EL (cell line): ENCODE measurements at places on chromosomes 2 and 18.

DNA sequence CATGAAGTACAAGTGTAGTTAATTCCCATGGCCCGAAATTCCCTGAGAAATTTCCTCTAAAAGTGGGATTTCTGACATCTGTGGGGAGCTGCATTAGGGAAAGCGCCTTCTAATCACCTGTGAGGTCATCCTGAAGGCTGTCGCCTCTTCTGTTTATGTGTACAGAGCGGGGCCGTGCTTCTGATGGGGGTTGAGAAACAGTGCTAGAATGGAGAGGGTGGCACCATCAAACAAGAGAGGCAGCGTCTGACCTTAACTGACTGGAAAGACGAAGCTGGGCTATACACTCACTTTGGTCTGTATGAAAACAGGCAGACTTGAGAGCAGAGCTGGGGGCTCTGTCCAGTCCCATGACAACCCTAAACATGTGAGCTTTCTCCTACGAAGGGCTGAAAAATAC is 44.2 kb upstream of the DNMT3A start:
- no peak for DNase-seq

DNA sequence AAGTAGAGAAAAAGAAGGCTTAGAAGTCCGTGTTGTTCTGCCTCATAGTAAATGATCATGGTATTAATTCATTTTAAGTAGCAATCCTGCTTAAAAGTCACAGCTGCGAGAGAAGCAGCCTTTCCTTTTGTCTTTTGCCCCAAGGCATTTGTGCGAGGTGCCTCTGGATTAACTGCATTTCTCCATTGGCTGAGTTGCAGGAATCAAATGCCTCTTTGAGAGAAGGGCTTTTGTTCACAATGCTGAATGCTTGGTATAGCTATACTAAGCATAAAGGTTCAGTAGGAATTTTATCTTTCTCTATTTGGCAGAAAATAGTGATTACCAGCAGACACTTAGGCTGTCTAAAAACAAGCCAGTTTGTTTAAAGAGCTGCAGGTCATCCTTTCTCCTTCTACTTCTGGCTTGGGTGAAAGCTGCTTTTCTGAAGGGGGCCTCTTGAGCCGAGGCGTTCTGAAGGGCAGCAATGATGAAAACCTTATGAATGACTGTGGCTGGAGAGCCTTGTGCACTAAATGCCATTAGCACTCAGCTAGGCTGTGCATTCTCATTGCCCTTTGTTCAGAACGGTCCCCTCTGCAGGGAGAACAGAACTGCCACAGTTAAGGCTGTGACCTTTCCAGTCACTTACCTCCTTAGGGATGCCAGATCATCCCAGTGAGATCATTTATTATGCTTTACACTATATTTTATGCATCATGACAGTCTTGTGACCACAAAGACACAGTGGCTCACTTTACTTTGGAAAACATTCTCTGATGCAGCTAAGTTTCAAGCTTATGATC is 68.8 kb upstream of the TMEM87B start:
- DNase-seq, result peak; percentile 31

GRCh38 chr2:95354469-95354901 is 48.0 kb upstream of the FAHD2A start:
- no peak for DNase-seq

- no peak for DNase-seq
Observed at GRCh38 chr18:69870736-69871135, 76.9 kb downstream of the CD226 start.

DNA sequence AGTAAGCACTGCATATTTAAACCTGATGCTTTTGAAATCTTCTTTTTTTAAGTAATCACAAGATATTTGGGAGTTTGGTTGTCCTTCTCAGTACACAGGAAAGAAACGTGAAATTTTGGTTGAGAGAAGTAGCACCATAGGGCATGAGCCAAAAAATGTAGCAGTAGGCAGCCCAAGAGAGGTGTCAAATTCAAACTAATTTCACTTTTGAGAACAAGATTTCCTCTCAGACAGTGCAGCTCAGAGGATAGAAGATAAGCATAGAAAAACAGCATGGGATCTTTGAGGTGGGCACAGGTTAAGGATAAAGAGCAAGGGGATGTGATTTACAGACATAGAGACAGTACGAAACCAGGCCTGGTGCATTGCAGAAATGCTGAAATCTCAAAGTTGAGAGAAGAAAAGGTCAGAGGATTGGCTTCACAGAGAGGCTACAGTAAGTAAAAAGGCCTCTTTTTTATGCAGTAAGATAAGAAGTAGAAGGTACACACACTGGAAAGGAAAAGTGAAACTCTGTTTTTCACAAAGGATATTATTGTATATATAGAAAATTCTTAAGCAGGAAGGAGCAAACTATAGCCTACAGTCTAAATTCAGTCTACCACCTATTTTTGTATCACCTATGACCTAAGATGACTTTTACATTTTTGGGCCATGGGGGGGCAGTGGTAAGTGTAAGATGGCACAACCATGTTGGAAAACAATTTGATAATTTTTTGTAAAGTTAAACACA is 89.8 kb downstream of the PKP4 start:
- no peak for DNase-seq

DNA sequence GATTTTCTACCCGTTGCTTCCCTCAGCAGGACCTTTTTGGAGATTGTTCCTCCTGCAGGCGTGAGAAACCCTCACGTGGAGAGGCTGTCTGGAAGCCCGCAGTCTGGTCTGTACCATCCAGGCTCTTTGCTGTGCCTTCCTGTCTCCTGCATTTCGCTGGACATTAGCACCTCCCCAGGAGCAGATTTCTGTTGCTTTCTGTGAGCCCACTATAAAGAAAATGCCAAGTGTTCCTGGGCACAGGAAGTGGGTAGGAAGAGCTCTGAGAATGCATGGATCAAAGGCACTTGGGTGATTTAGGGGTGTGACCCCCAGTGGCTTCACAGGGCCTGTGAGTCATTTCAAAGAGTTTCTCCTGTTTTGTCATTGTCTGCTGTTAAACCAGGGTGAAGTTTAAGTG is 27.3 kb downstream of the SPTBN1 start:
- DNase-seq, result peak; percentile 86

- DNase-seq, result peak; percentile 96
Observed at GRCh38 chr18:22639026-22639463, 221.3 kb upstream of the CTAGE1 start.

GRCh38 chr2:196252408-196253115 is 81.2 kb upstream of the STK17B start:
- no peak for DNase-seq

- no peak for DNase-seq
Observed at GRCh38 chr2:27765621-27766286, 5.8 kb upstream of the MRPL33 start.

- no peak for DNase-seq
Observed at GRCh38 chr2:213537579-213537978, 253.3 kb downstream of the SPAG16 start.

DNA sequence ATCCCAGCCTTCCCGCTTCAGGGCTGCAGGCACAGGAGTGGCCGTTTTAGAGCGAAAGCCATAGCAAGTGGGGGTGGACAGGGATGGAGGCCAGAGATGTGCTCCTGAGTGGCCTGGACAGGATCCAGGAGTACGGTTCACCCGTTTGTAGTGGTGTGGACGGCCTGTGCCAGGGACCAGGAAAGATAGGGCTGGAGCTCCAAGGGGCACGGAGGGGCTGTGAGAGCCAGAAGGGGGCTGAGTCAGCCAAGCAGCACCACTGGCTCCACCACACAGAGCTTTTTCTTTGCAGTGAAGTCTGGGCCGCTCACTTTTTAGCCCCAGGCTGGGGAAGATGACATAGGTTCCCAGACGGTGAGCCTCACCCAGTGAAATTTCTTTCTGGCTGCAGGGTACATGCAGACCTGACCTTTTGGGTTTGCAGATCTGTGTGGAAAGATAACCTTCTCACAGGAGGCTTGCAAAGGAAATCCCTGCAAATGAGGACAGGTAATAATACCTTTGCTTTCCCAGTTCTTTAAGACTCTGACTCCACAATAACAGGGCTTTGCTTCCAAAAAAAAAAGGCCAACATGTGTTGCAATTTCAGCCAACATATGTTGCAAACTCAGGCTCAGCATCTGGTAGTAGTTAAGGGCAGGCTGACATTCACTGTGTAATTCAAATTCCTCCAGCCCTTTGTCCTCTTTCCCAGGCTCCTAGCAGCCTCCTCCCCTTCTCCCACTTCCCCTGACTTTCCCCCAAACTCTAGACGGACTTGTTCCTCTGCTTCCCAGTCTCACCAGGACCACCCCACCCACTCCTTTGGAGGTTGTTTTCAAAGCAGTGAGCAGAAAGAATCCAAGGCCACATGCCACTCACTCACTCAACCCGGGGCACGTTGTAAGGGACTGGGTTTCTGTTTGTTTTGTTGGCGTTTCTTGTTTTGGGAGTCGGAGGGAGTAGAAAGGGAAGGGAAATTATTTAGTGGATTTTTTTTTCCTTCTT is 20.3 kb upstream of the LAPTM4A start:
- peak; percentile 96 for DNase-seq

- DNase-seq, result no peak
Observed at GRCh38 chr2:43085929-43086328, 140.5 kb downstream of the ZFP36L2 start.

DNA sequence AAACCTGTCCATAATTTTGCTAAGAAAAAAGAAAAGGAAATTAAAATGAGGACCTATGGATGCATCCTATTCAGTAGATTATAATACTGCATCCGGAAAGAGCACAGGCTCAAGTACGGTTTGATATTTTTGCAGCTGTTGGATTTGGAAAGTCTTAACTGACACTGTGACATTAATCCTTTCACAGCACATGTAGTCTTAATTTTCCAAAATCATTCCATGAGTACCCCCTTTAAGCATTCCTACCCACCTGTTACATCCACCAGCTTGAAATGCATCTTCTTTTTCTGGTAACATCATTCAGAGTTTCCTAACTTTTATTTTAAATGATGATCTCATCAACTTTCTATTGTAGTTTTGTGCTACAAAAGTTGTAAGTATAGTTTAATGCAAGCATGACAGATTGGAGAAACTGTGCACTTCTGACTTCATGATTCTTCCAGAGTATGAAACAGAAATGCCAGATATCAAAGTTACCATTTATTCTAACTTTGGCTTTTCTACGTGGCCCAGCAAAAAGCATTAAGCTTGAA is 113.5 kb downstream of the ESCO1 start:
- no peak for DNase-seq

GRCh38 chr2:156319811-156320485 is 12.6 kb downstream of the NR4A2 start:
- DNase-seq, result peak; percentile 64

GRCh38 chr2:208112969-208113368 is 11.4 kb downstream of the CRYGD start:
- DNase-seq, result no peak

DNA sequence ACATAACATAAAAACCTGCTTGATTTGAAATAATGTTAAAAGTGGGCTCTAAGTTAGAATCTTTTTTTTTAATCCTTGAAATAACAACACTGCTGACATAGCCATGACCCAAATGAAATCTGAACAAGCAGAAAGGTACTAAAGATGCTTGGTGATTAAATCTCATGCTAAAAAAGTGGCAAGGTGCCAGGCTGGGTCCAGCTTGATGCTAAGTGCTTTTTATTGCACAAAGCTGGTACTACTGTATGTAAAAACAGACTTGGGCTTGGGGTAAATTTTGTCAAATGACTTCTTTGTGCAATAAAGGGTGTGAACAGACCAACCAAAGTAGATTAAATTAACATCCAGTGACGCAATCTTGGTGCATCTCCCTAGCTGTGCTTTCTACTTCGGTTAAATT is 13.4 kb downstream of the BCL11A start:
- DNase-seq, result no peak

GRCh38 chr2:3789256-3789655 is 85.9 kb downstream of the DCDC2C start:
- no peak for DNase-seq

- no peak for DNase-seq
Observed at GRCh38 chr2:23534771-23535170, 149.8 kb downstream of the KLHL29 start.

DNA sequence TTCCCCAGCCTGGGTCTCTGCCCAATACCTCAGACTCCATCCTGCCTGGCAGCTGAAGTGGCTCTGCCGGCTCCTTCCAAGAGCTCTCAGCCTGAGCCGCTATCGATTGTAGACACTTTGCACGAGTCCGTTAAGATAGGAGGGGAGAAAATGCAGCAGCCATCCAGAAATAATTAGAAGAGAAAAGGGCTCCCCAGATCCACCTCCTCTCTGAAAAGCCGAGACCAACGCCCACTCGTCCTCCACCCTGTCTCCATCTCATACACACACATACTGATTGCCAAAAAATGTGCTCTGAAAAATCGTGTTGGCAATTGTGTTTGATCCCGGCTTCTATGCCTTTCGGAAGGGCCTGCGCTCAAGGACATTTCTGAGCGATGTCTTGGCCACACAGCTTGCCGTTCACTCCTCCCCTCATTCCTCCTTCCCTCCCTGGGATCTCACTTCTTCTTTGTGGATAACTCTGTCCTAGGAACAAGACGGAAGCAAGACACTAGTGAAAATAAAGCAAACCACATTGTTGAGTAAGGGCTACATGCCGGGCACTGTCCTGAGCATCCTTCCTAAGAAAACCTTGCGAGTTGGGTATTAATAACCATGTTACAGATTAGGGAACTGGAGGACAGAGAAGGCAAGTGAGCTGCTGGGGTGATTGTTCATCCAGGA is 372.8 kb upstream of the MYT1L start:
- DNase-seq, result no peak
